ENCODE measurements at places on chromosomes 12 and 14. TPM values are rescaled to one million over a fixed set of nuclear protein-coding genes. Genes with fewer than 3 reads are reported as not detected.

The ACSM4 gene
- not detected for total RNA-seq

The ADAM21 gene
- not detected for total RNA-seq

The RDH12 gene
- total RNA-seq: not detected

The RPL10L gene
- total RNA-seq: not detected

The PIWIL1 gene
- total RNA-seq: not detected

The FAM181A gene
- not detected for total RNA-seq

The INHBC gene
- not detected for total RNA-seq

The OR4E2 gene
- not detected for total RNA-seq

The RTN1 gene
- 5.4 TPM for total RNA-seq

The VRTN gene
- total RNA-seq: not detected

The KRT77 gene
- not detected for total RNA-seq

The ALG10 gene
- 10.8 TPM for total RNA-seq

The NOS1 gene
- total RNA-seq: 17.6 TPM

The FBLN5 gene
- total RNA-seq: 172 TPM

The TUNAR gene
- total RNA-seq: not detected

The PRR4 gene
- 9.2 TPM for total RNA-seq

The RNASE4 gene
- 81.6 TPM for total RNA-seq

The AGAP2 gene
- total RNA-seq: 4.0 TPM

The KRT8 gene
- total RNA-seq: 9.6 TPM

The KLRK1 gene
- 3.1 TPM for total RNA-seq

The DAAM1 gene
- total RNA-seq: 68.6 TPM
